Activated naive CD8-positive, alpha-beta T cell treated with anti-CD3 and anti-CD28 coated beads, Interleukin-2, amount 50 U/mL, for 16 hours (primary cell): ENCODE measurements at places on chromosomes 2 and 18.

- DNase-seq = no peak
Measured at GRCh38 chr2:55056024-55056521, 5.8 kb upstream of the RTN4 start.

DNA sequence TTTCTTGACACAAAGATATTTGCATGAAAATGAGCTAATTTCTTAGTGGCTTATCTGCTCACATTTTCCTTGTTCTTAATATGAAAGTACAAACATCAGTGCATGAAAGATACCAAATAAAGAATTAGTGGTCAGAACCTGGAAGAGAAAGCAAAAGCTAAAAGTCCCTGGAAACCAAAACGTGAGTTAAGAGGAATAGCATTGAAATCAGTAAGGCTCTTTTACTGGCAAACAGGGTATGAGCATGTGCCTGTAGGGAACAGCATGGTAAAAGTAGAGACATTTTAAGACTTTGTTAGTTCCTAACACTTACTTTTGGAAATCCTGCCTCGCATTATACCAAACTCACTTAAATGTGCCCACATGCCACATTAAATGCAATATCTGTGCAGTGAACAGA lies 31.9 kb upstream of the CWC22 start:
- no peak for DNase-seq

DNA sequence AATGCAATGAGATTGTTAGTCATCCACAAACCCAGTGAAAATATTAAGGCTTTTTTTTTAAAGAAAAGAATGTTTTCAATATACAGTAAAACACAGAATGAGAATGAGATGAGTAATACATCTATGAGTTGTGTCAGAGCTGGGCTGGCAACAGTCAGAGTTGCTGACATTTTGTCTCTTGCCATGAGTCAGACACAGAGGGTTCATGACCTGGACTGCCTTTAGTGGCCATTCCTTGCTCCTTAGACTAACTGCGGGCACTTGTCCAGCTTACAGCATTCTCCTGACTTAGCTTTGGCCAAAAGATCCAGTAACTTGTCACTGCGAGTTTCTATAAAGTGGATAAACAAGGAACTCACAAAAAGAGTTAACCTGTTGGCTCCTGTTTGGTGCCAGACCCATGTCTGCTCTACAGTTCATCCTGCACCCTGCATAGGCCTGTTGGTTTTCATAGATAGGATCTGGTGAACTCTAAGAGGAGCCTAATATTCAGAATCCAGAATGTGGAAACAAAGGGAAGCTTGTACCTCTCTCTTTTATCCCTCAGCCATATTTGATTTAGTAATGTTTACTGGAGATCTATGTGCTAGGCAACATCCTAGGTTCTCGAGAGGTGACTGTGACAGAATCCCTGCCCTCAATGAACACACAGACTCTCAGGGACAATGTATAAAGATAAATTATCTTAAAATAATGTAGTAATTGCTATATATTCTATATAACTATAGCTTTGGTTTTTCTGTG lies 391.5 kb upstream of the VWC2L start:
- DNase-seq = no peak

GRCh38 chr2:31270131-31270530 lies 36.2 kb downstream of the EHD3 start:
- no peak for DNase-seq

GRCh38 chr2:8153258-8153718 lies 528.6 kb upstream of the ID2 start:
- no peak for DNase-seq

DNA sequence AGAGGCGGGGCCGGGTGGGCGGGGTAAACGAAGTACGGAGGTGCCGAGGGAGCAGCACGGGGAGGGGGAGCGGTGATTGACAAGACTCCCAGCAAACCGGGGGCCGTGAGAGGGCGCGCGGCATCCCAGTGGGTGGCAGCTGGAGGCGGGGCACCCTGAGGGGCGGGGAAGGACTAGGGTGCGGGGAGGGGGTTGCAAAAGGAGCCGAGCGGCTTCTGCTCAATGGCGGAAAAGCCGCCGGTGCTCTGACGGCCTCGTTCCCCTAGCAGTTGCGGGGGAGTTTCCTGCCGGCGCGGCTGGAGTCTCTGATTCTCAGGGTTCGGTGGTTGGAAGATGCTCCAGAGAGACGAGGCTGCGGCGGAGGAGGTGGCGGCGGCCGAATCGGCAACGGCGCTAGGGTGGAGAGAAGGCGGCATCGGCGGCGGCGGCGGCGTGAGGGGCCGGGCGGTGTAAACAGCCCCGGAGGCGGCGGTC lies at the start of gene PPM1B:
PPM1B (plus strand) TSS at position 195 of the 474 bp plus-strand sequence. CDS start 32,325 bp downstream, outside the sequence.
- peak; percentile 99 for DNase-seq

GRCh38 chr2:30509716-30510115 lies 62.7 kb downstream of the LCLAT1 start:
- no peak for DNase-seq

DNA sequence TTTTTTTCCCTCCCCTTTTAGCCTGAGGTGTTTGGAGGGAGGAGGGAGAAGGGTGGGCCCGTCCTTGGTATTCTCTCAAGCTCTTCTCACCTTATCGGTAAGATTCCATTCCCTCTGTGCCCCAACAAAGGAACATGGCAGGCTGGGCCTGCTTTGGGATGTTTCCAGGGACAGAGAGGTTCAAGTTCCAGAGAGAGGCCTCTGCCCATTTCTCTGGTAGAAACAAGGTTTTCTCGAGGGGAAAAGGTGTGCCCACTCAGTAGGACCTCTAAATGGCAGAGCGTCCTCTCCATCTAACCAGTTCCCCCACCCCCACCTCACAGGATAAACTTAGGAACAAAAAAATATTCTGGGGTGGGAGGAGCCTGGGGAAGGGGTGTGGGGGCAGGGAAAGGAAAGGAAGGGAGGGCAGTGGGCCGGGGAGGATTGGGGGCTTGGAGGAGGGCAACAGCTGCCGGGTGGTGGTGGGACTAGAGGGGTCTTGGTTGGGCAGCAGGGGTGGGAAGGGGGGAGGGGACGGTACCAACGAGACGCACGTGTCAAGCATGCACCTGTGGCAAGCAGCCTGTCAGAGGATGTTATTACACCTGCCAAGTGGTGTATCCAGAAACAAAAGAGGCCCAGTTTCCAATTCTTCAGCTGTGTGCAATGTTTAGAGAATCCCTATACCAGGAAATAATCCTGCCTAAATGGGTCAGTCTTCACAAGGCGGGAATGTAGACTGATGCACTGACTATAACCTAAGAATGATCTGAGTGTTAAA lies 2.1 kb downstream of the PCBP1 start:
- peak; percentile 14 for DNase-seq

GRCh38 chr18:12838178-12838634 lies 45.8 kb downstream of the PTPN2 start:
- no peak for DNase-seq

DNA sequence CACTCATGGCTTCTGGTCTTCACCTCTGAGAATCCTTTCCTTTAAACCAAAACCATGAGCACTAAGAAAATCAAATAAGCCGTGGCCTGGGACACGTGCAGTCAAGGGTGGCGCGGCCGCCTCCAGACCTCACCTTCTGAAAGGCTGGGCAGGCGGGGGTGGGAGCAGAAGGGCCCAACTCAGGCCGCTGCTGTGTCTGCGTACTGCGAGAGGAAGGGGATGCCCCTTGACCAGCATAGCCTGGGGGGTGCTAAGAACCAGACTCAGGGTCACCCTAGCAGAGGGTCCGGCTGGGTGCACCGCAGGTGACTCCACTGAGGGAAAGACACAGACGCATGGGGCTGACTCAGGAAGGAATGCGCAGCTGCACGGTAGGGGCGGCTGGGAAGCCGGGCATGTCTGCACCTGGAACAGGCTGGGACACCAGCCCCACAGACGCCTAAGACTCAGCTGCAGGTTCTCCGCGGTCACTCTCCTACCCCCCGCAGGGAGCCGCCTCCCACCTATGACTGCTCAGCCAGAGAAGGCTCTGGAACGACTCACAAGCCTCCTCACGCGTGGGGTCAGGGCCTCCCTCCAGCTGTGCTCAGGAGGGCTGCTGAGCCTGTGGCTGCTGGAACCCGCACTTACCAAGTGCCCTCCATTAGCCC lies 432.4 kb upstream of the MYT1L start:
- no peak for DNase-seq

- no peak for DNase-seq
Measured at GRCh38 chr2:191065785-191066184, 51.8 kb upstream of the STAT1 start.

DNA sequence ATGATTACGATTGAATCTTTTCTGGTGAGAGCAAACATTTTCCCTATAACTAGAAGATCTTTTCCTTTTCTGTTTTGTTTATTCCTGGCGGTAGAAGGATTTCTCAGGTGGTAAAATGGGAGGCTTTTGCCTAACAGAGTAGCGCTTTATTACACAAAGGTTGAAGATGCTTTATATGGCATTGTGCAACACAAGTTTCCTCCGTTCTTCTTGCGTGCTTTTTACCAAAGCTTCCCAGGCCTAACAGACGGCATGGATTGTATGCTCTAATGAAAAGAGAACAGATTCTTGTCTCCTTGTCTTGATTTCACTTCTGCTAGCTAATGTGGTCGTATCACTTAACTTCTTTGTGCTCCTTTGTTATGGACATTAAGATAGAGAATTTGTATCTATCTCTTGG lies 43.8 kb downstream of the MYO1B start:
- no peak for DNase-seq

DNA sequence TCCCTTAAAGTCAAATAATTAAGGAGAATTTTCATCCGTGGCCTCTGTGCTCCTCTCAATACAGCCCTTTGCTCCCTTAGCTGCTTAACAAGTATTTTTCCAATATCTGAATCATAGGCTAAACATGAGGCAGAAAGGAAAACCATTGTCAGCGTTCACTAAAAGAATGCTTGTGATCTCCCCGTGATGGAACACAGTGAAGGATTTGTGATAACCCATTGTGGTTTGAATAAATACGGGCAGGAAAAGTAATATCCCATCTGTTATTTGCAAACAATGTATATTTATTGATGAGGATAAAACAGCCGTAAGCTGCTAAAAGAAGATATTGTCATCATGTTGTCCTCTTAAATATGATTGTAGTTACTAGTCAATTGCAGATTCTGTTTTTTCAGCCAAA lies 258.1 kb downstream of the NAPG start:
- DNase-seq = no peak

DNA sequence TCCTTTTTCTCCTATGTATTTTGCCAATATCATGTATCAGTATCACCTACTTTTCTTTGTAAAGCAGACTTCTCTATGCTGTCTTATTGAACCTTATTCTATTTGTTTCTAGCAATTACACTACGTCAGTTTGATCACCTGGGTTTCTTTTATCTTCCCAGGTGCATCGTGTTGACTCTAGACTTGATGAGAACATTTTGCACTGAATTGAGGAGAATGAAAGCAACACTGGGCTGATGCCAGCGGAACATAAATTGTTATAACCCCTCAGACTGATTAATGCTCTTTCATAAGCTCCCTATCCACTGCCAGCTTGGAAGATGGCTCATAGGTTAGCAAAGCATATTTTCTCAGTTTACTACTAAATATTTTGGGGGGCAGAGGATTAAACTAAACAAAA lies 140.6 kb downstream of the EPHA4 start:
- DNase-seq = no peak

- no peak for DNase-seq
Measured at GRCh38 chr2:69053416-69053965, 40.5 kb downstream of the ANTXR1 start.

- no peak for DNase-seq
Measured at GRCh38 chr2:187842978-187843847, 289.0 kb upstream of the TFPI start.
